ENCODE measurements at places on chromosomes 11 and 22.

DNA sequence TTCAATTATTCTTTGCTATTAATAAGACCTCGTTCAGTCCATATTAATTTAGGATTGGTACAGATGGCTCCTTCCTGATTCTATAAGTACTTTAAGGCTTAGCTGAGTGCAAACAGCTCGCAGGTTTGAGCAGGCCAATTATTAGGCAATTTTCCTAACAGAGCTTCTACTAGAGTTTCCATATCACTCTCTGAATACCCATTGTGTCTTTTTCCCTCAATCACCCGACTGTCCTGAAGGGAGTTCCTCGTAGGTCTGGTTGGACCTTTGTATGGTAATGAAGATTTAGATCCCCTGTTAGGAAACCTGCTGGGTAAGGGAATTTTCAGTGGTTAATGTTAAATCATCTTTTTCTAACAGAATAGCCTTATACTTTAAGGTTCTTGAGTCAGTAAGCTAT, 61.1 kb downstream of the ARHGAP42 start:
- DNase-seq: no peak

DNA sequence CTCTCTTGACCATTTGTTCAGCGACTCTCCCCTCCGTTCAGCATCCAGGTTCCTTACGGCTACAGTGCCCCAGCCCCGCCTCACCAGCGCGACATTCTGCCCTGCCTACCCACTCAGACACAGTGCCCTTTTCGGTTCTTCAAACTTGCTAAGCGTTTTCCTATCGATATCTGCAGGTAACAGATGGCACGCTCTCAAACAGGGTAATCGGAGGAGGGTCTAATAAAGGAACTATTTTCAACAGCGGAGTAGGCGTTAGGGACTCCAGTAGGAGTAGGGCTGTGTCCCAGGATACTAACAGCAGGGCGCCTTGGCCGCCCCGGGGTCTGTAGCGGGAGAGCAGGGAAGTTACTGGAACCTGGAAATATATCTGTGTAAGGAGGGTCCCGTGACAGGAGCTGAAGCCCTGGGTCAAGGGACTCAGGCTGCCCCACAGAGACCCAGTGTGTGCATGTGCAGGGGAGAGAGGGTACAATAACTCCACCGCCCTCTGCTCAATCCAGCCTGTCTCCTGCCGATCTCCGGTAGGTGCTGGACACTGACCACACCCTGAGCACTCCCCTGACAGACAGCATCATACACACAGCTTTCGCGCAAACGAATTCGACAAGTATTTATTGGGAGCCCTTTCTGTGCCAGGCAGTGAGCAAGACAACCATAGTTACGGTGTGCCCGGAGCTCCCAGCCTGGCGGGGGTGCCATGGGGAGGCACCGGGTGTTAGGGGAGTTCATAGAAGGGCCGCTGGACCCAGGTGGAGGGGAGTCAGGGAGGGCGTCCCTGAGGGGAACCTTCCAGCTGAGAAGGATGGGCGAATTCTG, 2.1 kb downstream of the KLHL35 start:
- DNase-seq: no peak

GRCh38 chr11:84316866-84317555, 1030.8 kb upstream of the CCDC90B start:
- DNase-seq: peak; percentile 29

- DNase-seq: peak; percentile 60
Observed at GRCh38 chr11:62547691-62548281, 1.2 kb upstream of the AHNAK start.

GRCh38 chr11:285021-285893, 3.7 kb upstream of the PGGHG start:
- no peak for DNase-seq

DNA sequence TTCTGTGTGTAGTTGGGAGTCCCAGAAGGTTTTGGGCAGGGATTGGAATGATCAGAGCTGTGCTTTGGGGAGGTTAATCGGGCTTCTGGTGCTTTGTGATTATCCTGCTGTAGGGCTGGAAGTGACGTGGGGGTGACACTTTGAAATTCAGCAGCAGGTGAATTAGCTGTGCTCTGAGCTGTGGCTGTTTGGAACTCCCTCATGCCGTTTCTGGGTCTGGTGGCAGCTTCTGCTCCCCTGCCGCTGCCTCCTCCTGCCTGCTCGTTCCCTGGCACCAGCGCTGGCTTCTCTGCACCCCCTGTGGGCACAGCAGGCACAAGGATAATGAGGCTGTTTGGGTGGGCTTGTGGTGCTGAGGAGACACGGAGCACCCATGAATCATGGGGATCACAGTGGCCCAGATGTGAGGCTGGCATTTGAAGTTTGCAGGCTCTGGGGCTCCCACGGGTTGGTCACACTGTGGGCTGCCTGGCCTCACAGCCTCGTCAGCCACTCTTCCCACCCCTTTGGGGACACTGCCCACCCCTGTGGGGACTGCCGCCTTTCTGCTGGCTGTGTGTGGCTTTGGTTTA, 49.7 kb downstream of the TBC1D22A start:
- no peak for DNase-seq

- peak; percentile 10 for DNase-seq
Observed at GRCh38 chr11:78216571-78217287, 28.0 kb downstream of the USP35 start.

GRCh38 chr11:117505285-117505970, 177.8 kb downstream of the CEP164 start:
- no peak for DNase-seq

DNA sequence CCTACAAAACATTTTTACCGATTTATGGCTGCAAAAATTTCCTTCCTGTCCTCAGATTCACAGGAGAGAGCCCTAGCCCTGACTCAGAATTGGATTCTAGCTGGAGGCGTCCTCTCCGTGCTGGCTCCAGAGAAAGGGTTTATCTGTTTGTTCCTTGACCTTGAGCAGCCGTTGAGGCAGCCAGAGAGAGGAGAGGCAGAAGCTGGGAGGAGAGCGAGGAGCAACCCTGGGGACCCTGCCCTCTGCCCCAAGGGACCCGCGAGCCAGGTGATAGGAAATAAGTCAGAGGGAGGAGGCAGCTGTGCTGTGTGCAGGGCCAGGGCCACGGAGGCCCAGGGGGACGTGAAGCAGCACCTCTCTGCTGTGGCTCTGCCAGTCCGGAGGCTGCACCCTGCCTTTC, 75.6 kb downstream of the IGLL1 start:
- DNase-seq: peak; percentile 56
